ENCODE measurements at places on chromosomes 7 and 10. TPM values are rescaled to one million over a fixed set of nuclear protein-coding genes. Genes with fewer than 3 reads are reported as not detected.

The TUBB8 gene
- not detected for total RNA-seq

The PROSER2 gene
- 58.0 TPM for total RNA-seq

- DNase-seq, result no peak
Measured at GRCh38 chr10:119365773-119366599, 158.6 kb downstream of the GRK5 start.

- DNase-seq, result no peak
Measured at GRCh38 chr7:126044662-126045061, 1115.0 kb upstream of the POT1 start.

DNA sequence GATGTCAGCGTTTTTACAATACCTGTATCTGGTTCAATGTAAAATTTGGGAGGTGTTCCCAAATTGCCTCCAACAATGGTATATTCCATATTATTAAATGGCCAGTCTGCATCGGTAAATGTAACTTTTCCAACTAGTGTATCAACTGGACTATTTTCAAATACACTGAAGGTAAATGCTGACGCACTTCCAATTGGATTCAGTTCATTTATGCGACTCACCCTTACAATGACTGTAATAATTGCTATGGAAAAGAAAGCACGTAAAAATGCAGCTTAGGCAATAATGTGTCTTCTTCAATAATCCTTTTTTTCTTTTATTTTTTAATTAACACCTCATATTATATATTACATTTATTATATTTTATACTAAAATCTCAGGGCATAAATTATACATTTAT lies 209.1 kb downstream of the HGF start:
- no peak for DNase-seq

The SUN3 gene
- total RNA-seq, result 0.22 TPM

The PTPRN2 gene
- 4.5 TPM for total RNA-seq

- DNase-seq, result no peak
Measured at GRCh38 chr7:20788420-20788990, 1.8 kb upstream of the SP8 start.

DNA sequence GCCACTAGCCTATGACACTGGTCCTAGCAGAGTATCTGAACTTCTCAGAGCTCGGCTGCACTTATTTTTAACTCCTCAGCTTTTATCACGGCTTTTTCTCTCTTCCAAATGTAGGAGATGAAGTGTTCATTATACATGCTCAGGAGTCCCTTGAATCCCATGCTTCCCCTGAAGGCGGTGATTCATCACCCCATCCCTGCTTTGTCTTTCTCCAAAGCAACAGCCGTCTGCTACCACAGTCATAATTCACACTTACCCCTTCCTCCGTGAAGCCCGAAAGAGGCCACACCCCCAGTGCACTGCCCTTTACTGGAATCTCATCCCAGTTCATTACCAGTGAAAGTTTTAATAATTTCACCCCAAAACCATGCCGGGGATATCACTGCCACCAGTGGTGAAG lies 301.5 kb upstream of the SHH start:
- DNase-seq, result peak; percentile 33

GRCh38 chr7:18900803-18901202 lies 216.6 kb downstream of the TWIST1 start:
- DNase-seq, result no peak

The KCNMA1 gene
- 16.4 TPM for total RNA-seq

The ARHGAP12 gene
- 26.0 TPM for total RNA-seq

DNA sequence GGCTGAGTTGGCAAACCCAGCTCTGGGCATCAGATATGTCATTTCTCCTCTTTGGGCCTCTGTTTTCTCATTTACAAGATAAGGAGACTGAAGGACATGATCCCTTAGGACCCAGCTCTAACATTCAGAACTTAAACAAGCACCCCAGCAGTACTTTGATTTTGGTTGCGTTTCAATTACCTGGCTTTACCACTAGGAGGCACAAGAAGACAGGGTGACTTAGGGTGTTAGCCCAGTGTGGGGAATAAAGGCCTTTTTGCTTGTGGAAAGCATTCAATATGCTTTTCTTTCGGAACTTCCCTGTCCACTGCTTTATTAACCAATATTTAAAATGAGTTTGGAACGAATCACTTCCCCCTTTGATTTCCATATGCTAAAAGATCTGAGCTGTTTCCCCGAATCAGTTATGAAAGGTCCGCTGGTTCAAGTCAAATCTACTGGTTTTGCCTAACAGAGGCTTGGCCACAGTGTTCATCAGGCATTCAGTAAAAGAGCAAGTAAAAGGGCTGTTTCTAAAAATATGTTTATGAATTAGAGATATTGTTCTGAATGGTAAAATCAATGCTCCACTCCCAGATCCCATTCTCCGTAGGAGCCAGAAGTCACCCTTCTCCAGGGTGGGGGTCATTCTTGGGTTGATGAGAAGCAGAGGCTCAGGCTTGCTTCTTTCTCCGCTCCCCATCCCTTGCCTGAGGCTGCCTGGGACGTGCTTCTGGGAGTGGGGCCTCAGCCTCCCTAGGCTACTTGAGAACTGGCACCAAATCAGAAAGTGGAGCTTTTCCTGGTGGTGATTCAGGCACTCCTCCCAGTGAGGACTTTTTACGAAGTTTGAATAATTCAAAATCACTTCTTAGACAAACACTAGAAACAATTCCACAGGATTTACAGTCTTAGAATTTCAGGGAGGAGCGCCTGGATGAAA lies 105.5 kb downstream of the MYOF start:
- DNase-seq, result peak; percentile 88

GRCh38 chr7:30463405-30464145 lies 15.0 kb downstream of the NOD1 start:
- no peak for DNase-seq

- no peak for DNase-seq
Measured at GRCh38 chr10:27816320-27816719, 70.7 kb upstream of the MKX start.

The CRYGN gene
- total RNA-seq, result not detected

GRCh38 chr7:25611196-25611595 lies 382.9 kb upstream of the NPVF start:
- DNase-seq, result no peak

DNA sequence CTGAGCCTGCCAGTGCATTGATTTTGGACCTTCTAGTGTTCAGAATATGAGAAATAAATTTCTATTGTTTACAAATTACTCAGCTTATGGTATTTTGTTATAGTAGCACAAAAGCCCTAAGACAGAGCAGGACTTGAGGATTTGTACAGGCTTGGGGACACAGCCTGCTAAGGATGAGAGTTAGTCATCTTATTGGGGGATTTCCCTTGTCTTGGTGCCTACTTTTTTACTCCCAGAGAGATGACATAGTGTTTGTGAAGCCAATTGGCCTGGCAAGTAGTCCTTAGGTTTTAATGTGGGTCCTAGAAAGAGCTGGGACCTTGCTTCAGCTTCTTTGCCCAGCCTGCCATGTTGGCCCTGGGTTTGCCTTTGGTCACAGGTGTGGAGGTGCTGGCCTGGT lies 364.0 kb downstream of the REEP3 start:
- DNase-seq, result peak; percentile 29

All from MCF 10A (cell line).